ENCODE measurements at places on chromosomes 13 and 19.

GRCh38 chr13:110410936-110411687 is 104.0 kb downstream of the COL4A2 start:
- DNase-seq: no peak

DNA sequence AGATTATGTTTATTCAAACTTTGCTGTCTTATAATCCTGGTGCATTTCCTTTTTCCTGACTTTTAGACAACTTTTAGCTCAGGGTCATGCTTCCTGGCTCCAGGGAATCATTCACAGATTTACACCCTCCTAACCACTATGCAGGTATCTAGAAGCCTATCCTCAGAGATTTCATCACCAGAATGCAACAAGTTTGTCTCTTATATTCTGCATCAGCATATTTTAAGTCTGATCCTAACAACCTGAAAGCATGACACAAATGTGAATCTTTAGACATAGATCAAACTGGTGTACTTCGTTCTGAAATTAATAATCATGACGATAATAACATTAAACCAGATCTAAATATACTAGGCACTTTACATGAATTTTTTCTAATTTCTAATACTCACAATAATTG is 100.0 kb downstream of the TRPC4 start:
- no peak for DNase-seq

GRCh38 chr13:50192272-50192813 is 177.1 kb downstream of the KCNRG start:
- DNase-seq: no peak

DNA sequence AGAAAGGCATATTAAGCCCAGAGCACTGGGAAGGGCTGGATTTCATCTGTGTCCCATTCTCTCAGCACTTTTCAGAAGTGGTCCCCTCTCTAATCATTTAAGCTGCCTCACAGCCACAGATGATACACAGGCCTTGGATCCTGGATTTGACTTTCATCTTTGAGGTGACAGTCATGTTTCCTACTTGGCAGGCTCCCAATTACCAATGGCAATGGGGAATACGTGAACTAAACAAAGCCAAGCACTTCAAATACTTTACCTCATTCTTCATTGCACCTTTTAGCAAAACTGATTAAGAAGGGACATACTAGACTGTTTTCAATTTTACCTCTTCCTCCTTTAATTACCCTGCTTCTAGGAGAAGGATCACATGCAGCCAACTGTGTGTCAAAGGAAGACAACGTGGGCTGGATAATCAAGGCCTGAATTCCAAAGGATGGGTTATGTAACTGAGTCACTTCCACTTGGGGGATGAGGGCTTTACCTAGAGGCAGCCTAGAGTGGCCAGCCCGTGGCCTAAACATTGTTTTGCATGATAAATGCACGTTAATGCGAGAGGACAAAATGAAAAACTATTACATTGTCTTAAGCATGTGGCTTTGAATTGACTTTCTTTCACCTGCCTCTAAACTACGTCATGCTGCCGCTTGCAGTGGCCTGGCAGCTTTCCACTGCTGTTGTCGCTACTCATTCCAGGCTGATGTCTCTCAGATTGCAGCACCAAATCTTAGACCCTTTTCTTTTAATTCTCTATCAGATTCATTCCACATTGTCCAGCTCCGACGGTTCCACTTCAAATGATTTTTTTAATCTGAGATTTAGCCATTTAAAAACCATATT is 95.0 kb downstream of the KCTD12 start:
- no peak for DNase-seq

DNA sequence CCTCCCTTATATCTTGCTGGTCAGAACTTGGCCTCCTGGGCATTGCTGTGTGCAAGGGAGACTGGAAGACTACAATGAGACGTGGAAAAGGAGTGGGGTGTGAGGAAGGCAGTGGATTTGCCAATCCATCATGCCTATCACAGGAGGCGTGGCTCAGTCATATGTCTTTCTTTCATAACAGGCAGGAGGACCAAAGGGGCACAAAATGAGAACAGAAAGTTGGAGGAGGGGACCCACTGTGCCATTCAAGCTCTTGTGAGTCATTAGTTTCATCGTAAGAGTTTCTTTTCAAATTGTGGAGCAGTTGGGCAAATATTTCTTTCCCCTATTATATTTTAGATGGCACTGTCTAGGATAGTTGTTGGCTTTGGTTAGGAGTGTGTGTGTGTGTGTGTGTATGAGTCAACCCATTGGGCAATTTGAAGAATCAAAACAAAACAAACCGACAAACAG is 471.5 kb downstream of the TSHZ3 start:
- peak; percentile 23 for DNase-seq

DNA sequence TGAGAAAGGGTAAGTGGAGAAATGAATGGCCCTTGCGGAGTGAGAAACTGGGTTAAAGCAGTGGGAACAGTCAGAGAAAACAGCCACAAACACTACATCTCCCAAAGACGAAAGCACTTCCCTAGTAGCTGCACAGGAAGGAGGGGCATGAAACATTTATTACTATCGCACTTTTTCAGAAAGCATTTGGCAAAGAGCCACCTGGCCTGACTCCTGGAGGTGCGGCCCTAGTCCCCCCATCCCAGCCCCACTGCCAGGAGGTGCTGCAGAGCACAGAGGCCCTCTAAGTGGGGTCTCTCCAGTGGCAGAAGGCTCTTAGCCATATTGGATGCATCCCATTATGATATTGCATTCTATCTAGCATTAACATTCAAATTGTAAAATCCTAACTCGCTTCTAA is 55.8 kb downstream of the MTMR6 start:
- DNase-seq: no peak

Data from NB4 (cell line).